ENCODE measurements at places on chromosomes 5 and 9.

- peak; percentile 51 for DNase-seq
Measured at GRCh38 chr5:158943057-158943456, 156.7 kb downstream of the EBF1 start.

DNA sequence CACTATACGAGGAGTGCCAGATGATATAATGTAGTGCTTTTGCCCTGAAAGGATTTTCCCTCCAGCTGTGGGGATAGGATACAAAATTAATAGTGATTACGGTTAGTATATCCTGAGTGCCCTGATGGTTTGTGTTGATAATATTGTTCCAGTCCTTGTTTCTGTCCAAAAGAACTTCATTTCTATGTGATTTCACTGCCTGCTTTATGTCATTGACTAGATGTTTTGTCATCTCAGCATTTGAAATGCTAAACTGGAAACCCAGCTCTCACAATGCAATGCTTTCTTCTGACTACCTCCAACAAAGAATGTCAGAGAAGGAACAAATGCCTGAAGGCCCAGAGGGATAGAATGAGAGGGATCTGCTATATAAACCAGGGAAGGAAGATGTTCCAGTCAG lies 177.8 kb downstream of the NIPBL start:
- DNase-seq: no peak

GRCh38 chr9:35856882-35857281 lies 13.3 kb downstream of the OR13J1 start:
- no peak for DNase-seq

DNA sequence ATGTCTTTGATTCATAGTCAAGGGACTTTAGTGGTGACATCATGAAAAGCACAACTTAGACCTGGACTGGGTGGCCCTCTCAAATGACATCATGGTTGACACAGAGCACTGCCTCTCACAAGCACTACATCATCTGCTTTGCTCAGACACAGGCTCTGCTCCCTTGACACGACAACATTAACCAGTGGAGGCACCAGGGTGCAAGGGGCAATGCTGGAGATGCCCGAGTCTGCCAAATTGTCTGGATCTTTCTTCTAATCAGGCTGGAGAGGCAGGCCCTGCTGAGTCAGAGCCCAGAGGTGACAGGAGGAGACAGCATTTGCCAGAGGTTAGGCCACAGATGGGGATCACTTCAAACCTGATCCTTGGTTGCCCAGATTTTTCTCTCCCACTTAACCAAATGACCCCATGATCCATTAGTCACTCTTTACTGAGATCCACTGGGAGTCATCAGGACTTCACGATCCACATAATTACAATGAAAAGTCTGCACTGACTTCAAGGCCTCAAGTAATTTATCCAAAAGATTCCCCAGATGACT lies 174.4 kb downstream of the SLIT3 start:
- no peak for DNase-seq

- no peak for DNase-seq
Measured at GRCh38 chr9:137765536-137765935, 112.0 kb upstream of the CACNA1B start.

DNA sequence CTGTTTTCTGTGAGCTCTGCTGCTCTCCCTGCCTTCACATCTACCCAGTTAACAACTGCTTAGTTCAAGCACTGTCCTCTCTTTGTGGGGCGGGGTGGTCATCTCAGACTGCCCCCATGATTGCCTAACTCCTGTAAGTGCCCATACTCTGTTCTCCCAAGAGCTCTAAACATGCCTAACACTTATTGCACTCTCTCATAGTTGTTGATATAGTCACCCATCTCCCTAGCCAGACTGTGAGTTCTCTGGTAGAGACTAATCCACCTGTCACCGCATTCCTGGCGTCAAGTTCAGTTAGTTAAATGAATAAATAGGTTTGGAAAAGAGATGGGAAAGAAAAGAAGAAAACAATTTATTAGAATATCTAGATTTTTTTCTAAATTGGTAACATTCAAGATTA lies 18.3 kb upstream of the MUSK start:
- no peak for DNase-seq

DNA sequence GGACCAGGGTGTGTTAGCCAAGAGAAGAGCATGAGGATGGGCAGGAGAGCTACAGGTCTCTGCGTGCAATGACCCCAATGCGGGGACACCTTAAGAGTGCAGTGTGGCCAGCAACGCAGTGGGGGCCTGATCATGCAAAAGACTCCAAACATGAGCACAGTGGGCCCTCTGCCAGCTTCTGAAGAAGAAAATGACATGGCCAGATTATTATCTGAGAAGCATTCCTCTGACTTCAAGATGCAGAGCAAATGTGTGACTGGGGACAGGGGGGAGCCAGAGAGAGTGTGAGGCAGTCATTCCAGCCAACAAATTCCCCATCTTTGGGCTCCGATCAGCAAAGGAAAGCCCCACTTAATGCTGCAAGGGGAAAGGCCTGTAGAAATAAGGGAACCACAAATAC lies 229.4 kb downstream of the CDK5RAP2 start:
- no peak for DNase-seq

- peak; percentile 36 for DNase-seq
Measured at GRCh38 chr5:177111720-177112394, 21.7 kb upstream of the NSD1 start.

DNA sequence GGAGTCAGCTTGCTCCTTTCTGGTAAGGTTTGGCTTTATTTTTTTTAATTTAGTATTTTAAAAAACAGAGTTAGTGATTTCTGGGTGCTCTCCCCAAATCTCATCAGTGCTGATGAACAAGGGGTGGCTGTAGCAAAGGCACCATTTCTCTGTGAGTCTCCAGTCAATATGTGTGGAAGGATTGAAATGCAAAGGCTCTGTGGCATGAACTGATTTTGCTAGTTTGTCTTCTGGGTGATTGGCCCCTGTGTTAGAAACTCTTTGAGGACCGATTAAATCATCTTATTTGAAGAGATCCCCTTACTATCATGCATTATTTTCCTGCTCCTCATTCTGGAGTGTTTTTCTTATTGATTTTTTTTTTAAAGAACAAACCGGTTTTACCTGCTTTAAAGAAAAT lies 596 bp downstream of the TEK start:
- DNase-seq: no peak

DNA sequence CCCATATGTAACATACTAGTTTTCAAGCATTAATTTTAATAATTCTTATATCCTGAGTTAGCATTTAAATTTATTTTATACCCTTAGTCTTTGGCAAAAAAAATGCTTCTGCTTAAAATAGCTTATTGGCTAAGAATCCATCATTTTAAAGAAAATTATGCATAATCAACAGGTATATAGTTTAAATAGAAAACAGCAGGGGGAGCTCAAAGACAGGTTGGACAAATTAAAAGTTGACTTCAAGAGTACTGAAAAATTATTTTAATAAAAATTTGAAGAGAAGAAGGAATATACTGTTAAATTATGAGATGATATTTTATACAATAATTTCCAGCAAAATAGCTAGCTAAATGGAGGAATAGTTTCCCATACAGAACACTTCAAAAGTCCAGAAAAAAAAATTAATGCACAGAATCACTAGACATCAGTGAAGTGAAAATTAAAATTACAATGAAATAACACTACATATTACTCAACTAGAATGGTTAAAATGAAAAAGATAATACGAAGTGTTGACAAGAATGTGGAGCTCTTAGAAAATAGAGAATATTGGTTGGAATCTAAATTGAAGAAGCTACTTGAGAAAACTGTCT lies 387.1 kb downstream of the PDE4D start:
- peak; percentile 16 for DNase-seq

DNA sequence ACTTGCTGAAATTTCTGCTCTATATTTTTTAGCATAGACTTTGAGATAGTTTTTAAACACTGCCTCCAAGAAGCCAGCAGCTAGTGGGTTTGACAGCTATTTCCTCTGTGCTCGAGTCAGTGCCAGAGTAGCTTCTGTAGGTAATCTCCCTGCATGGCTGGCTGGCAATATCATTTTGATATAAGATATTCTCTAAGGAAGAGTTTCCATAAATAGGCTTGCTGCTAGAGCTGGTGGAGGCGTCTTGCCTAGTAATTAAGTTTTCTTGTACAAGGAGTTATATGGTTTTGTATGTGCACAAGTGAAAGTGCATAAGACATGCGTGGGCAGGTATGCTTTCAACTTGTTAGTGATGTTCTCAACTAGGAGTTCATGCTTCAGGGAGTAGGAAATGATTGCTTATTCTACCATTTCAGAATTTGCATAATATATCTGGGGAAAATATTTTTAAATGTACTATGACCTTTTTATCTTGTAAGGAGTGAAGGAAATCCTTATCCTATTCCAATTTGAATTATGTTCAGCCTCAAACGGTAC lies 74.1 kb upstream of the CCL21 start:
- DNase-seq: no peak

- no peak for DNase-seq
Measured at GRCh38 chr9:136023410-136024225, 62.4 kb upstream of the UBAC1 start.

DNA sequence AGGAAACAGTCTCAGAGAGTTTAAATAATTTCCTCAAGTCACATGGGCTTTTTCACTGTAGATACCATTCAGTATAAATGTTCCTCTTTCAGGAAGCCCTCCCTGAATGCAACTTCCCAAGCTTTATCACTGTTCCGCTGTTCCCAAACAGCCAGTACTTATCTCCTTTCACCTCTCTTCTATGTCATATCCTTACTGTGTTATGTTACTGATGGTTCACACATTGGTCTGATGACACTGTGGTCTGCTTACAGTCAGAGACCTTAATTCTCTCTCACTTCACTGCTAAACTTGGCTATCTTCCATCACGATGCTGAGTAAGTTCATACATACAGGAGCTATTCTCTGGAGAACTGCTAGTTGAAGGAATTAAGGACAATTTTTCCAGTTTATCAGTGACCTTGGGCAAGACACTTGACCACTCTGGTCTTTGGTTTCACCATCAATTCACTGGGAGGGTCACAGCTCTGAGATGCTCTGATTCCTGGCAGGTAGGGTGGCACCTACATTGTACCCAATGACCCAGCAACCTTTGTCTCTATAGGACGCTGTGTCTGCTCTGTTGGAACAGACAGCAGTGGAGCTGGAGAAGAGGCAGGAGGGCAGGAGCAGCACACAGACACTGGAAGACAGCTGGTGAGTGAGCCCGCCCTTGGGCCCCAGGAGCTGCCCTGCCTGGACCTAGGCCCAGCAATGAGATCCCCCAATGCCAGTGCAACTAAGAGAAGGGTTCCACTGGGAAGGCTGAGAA lies 42.1 kb upstream of the RARS1 start:
- DNase-seq: no peak

DNA sequence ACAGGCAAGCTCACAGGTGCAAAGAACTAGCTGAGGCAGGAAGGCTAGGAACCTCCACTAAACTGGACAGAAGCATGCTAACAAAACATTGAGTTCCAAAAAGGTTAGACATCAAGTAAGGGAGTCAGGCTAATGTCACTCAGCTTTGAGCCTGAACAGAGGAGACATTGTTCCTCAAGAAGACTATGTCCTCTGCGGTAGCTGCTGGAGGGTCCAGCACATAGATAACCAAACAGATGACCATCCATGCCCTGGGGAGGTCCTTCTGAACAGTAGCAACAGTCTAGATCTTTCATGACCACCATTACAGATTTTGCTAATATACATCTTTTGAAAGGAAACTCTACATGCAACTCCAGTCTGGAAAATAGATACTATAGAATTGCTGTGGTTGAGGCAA lies 57.7 kb downstream of the CYSTM1 start:
- no peak for DNase-seq

- no peak for DNase-seq
Measured at GRCh38 chr5:150350524-150351344, 6.8 kb upstream of the TCOF1 start.

GRCh38 chr9:133323991-133324703 lies 11.8 kb downstream of the SURF6 start:
- no peak for DNase-seq

- no peak for DNase-seq
Measured at GRCh38 chr5:5711112-5711511, 288.6 kb downstream of the ICE1 start.

DNA sequence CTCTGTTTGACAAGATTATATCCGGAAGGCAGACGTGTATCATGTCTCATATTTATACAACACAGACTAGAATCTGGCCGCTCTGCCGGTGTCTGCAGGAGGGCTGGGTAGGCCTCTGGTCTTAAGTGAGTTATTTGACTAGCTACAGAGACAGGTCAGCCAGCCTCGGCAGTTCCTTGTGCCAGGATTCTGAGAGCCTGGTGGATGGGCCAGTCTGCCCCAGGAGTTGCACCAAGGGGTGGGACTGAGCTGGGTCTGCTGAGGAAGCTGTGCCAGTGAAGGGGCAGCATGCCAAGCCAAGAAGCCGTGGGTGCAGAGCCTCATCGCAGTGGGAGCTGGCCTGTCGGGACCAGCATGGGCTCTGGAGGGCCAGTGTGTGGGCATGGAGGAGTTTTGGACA lies 7.1 kb downstream of the SNX18 start:
- DNase-seq: no peak

- DNase-seq: no peak
Measured at GRCh38 chr5:56356836-56357160, 123.7 kb upstream of the ANKRD55 start.

DNA sequence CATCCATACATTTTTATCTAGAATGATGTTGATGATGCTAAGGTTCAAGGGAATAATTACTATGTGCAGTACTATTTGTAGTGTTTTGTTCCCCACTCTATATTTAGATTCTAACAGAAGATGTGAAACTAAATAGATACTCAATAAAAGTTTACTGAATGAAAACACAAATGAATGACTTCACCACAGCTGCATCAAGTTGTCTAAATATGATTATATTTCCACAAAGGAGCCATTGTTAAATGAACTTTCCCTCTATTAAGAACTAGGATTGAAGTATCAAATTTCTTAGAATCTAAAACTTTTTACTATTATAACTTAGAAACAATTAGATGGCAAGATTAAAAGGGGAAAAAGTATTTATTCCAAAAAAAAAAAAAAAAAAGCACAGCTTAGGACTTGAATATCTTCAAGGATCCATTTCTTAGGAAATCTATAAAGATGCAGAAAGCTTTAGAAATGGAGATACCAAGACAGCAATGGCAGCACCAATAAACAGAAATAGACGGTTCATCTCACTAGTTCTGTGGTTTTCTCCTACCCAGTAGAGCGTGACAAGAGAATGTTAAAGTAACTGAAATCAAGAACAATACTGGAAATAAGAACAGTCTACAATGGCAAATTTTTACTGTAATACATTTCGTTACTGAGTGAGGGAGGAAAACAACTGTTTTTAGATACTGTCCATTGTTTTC lies 347.6 kb downstream of the EBF1 start:
- DNase-seq: no peak

DNA sequence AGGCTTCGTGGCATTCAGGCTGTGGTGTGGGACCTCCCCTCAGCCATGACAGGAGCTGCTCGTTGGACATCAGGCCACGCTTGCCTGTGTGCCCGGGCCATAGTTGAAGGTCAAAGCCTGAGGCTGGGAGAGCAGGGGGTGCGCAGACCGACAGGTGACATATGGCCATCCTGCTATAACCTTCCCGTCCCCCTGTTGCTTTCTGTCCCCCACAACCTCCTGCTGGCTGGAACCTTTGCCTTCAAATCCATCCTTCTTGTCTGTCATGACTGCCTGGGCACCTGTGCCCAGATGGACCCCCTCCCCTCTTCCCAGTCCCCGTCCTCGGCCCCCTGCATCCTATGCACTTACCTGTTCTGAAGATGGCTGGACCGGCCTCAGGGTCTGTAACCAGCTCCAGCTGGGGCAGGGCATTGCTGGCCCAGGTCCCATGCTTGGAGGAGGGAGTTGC lies 83.2 kb downstream of the WNK2 start:
- DNase-seq: no peak

GRCh38 chr5:31421806-31422586 lies 109.9 kb downstream of the DROSHA start:
- no peak for DNase-seq

GRCh38 chr5:54792611-54793404 lies 192.6 kb downstream of the ESM1 start:
- DNase-seq: peak; percentile 76

Data from NCI-H446 treated with DMSO at 0.1 percent for 48 hours (cell line).